ENCODE measurements at places on chromosomes 1 and 21. TPM values are rescaled to one million over a fixed set of nuclear protein-coding genes. Genes with fewer than 3 reads are reported as not detected.

FAM110D gene
- 0.07 TPM for total RNA-seq

KCNE2 gene
- not detected for total RNA-seq

S100A3 gene
- not detected for total RNA-seq

COL6A2 gene
- total RNA-seq = 8.4 TPM

CTPS1 gene
- 74.9 TPM for total RNA-seq

EXO1 gene
- 55.3 TPM for total RNA-seq

Data from activated naive CD4-positive, alpha-beta T cell treated with anti-CD3 and anti-CD28 coated beads for 36 hours (primary cell).